ENCODE measurements at places on chromosomes 4 and X.

- no peak for DNase-seq
These were observed 429.3 kb downstream of the AFF2 start for GRCh38 chrX:148929686-148930085.

DNA sequence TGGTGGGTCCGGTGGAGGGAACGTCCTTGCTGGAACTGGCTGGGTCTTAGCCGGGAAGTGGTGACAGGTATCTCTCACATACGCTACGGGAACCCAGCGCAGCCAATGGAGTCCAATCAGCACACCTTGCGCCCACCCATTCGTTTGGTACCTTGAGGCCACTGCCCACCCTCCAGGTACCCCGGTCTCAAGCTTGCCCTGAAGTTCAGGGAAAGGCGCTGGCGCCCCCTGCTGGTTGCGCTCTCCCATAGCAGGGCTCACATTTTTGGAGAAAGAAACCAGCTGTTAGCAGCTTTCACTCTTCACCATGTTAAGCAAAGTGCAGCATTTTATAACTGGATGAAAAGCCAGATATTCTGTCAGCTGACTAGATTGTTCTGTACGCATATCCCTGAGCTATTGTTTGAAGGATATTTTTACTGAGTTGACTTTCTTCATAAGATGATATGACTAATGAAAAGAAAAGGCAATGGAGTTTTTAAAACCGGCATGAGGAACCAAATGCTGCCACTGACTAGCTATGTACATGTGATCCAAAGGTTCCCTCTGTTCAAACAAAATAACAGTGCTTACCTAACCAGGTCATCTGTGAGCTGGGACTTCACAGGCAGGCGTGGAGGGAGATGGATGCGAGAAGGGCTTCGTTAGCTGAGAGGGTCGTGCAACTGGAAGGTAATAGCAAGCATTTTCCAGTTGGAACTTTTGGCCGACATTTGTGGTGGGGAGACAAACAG is 43.7 kb downstream of the OTOP1 start:
- no peak for DNase-seq

GRCh38 chrX:24371391-24371972 is 11.0 kb downstream of the SUPT20HL1 start:
- no peak for DNase-seq

DNA sequence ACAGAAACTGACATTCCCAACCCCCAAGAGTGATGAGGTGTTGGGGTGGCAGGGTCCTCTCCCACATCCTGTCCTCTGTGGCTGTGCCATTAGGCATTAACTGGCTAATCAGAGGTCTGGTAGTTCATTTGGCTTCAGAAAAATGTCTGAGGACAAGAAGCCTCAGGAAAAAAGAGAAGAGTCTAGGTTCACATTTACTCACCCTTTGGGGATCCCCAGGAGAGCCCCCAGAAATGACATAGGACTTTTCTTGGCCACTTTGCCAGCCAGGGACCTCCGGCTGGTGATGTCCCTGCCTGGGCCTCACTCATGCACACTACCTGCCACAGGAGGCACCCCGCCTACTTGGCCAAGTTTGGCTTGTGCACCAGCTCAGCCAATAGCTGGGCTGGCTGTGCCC is 173.0 kb downstream of the RBM46 start:
- DNase-seq: no peak

DNA sequence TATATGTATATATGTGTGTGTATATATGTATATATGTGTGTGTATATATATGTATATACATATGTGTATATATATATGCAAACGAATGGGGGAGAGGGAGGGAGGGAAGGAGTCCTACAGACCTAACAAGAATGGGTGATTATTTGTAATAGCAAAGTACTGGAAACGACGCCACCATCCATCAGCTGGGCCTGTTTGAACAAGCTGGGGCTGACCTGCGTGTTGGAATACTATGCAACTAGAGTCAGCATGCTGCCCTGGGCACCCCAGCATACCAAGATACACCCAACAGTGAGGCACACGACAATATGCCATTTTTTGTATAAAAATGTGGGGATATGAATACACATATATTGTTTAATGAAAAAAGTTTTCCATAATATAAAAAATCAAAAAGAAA is 21.6 kb upstream of the CCNQ start:
- DNase-seq: no peak

DNA sequence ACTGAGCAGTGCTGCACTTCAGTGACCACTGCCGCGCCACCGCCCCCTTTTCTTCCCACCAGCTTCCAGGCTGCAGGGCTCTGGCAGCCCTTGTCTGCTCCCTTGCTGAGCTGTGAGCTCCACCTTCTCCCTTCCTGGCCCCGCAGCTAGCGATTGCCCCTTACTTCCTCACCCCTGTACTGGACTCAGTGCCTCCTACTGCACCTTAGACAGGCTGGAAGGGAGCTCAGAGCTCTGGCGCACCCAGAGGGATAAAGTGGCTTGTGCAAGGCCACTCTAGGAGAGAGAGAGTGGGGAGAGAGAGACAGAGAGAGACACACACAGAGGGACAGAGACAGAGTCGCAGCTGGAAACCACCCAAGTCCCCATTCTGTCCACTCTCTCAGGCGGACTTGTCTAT is 6.0 kb downstream of the RASL11B start:
- no peak for DNase-seq

DNA sequence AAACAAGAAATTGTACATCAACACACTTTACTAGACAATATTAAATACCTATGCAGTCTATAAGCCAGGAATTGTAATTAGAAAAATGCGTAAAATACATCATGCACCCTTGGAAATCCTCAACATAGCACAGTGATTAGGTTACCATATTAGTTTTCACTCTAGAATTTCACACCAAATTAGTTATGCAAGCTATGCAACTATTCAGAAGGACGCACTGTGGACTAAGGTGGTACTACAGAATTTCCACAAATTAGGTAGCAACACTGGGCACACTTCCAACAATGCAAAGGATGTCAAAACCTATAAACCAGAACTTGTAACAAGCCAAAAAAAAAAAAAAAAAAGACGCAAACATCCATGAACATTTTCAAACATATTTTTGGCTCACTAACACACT is 71.1 kb upstream of the ZCCHC13 start:
- DNase-seq: no peak

GRCh38 chrX:44071847-44072551 is 98.8 kb upstream of the NDP start:
- DNase-seq: no peak

GRCh38 chrX:3134316-3134945 is 93.2 kb downstream of the ARSF start:
- DNase-seq: no peak

- no peak for DNase-seq
These were observed 1.2 kb downstream of the ATP10D start for GRCh38 chr4:47486231-47486673.

GRCh38 chrX:12611471-12611870 is 179.7 kb upstream of the PRPS2 start:
- no peak for DNase-seq

DNA sequence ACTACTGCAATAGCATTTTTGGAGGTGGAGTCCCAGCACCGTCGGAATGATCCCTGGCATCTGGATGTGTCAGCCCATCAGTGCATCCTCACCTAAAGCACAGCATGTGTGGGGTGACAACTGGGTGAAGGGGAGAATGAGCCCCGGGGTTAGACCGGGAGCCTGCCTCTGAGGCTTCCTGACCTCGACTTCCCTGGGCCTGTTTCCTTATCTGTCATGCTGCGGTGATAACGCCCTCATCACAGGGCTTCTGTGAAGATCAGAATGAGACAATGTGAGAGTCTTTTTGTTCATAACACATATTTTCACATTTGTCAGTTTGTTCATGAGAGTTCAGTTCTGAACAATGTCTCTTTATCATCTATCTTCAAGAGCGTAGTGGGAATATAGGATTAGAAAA is 31.1 kb upstream of the PDLIM3 start:
- no peak for DNase-seq

DNA sequence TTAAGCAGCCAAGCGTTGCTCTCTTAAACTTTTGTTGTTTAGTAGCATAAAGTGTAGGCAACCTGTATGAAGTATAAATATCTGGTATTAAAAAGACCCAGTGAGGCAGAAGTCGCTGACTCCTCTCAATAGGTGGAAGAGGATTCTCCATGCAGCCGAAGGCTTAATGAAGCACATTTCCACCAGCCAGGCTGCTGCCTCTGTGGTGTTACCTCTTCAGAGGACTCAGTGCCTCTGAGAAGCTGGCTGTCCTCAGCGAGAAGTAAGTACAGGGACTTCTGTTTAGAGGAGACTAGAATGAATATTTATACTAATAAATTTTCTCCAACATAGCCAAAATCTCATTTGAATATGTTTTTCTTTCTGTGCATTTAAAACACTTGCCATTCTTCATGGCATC is 6.0 kb downstream of the SORBS2 start:
- no peak for DNase-seq

DNA sequence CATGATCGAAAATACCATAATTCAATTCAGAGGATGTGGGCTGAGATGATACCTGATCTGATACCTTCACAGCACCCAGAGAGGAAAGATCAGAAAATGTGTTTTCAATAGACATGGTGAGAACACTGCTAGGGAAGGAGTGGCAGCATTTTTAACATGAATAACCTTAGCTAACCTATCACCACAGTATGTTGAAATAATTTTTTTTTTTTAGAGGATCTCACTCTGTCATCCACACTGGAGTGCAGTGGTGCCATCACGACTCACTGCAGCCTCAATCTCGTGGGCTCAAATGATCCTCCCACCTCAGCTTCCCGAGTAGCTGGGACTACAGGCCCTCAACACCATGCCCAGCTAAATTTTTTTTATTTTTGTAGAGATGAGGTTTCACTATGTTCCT is 90.5 kb upstream of the RAPGEF2 start:
- DNase-seq: no peak

GRCh38 chr4:74517996-74518395 is 73.1 kb downstream of the AREG start:
- DNase-seq: no peak

DNA sequence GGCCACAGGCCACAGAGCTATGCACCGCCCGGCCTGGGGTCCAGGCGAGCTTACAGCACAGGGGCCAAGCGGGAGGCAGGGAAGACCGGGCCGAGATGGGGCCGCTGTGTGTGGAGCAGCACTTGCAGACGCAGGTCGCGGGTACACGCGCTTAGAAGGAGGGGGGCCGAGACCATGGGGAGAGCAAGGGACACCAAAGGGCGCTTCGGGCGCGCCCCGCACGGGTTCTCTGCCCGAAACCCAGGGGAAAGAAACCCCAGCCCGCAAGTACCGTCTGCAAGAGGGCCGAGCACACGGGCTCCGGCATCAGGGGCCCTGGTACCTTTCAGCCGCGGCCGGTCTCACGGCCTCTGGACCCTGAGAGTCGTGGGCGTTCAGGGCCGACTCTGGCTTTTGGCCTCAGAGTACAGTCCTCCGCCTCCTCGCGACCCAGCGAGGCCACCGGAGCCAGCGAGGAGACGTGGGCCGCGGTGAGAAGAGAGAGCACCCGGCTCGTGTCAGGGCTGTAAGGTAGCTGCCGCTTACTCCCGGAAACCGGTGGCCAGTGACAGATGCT is 342 bp downstream of the EOLA2 start:
- DNase-seq: no peak

Measured in AG04450 (cell line).